Stimulated activated CD4-positive, alpha-beta T cell treated with anti-CD3 and anti-CD28 coated beads, Interleukin-2, amount 100 ng/mL, for 48 hours (primary cell): ENCODE measurements at places on chromosomes 11 and 22.

DNA sequence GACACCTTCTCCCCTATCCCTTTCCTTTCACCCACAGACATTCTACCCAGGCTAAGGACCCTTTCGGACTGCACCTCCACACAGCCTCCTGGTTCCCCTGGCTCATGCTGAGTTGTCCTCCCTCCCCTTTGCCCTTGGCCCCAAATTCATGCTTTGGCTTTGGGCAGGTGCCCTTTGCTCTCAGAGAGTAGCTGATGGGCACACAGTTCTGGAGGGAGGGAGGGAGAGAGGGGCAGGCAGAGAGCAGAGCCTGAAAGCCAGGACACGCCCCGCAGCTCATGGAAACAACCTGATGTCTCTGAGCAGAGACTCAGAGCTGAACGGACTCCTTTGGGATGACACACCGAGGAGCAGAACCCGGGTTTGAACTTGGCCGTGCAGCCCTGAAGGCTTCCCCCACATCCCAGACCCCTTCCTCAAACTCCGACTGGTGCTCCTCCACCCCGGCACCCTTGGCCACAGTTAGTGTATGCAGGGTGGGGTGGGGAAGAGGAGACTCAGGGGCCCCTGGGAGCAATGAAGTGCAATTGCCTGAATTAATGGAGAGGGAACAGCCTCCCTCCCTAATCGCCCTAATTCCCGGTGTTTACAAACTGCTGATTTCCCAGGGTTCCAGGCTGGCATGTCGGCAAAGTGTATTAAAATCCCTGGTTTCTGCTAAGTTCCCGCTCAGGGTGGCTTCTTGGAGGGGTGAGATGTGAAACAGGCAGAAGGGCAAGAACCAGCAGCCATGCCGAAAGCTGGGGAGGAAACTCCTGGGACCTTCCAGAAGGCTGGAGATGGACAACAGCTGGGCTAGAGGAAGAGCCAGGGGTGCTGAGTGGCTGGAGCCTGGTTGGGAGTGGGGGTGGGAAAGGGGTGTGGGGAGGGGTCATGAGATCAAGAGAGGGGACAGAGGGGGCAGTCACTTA, 71.2 kb upstream of the SHISAL1 start:
- DNase-seq = no peak

- no peak for DNase-seq
Observed at GRCh38 chr11:45512471-45513148, 152.8 kb downstream of the CHST1 start.

- no peak for DNase-seq
Observed at GRCh38 chr22:45775569-45776312, 104.1 kb downstream of the ATXN10 start.

DNA sequence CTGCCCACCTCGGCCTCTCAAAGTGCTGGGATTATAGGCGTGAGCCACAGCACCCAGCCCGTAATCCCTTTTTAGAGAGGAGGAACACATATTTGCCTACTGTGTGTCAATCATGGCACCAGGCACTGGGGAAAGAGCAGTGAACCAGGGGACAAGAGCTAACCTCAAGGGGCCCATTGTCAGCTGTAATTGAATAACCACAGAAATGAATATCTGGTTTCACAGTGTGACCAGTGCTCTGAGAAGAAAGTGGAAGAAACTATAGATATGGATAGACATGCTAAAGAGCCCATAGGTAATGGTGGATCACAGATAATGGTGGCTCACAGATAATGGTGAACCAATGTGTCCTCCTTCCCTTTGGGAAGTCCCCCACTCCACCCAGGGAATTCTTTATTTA, 8.6 kb upstream of the KCTD14 start:
- no peak for DNase-seq

DNA sequence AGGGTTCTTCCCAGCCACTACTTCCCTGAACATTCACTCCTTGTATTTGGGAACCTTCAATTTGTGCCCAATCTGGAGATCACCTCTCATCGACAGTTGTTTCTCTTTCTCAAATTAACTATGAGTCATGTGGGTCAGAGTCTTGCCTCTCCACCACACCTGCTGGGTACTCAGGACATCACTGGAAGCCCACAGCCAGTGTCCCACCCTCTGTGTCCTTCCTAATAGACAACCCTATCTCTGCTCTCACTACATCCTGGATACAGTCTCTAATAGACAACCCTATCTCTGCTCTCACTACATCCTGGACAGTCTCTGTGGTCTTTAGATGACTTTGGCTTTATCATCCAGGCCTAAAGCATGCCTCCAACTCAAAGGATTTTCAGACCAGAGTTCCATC, 70.1 kb downstream of the ARL14EP start:
- DNase-seq = no peak

- no peak for DNase-seq
Observed at GRCh38 chr11:11395126-11395525, 42.1 kb upstream of the CSNK2A3 start.

DNA sequence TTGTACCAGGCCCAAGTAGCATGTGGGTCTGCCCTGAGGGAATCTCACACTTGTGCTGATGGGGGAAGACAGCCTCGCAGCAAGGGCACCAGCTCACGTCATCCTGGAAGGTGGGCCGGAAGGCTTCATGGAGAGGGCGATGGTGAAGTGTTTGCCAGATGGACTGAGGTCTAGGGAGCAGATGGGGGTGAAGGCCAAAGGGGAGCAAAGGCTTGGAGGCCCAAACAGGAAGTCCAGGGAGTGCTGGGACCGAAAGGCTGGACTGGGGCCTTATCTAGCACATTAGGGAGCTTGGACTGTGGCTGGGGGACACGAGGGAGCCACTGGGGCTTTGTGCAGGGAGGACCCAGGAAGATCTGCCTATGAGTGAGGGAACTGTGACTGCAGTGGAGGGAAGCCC, 1.2 kb upstream of the TNFRSF13C start:
- no peak for DNase-seq

- DNase-seq = no peak
Observed at GRCh38 chr22:31789803-31790202, 36.0 kb downstream of the DEPDC5 start.

- DNase-seq = no peak
Observed at GRCh38 chr11:110079726-110080125, 13.5 kb upstream of the ZC3H12C start.

GRCh38 chr11:108278546-108278945, 55.7 kb downstream of the ATM start:
- no peak for DNase-seq

DNA sequence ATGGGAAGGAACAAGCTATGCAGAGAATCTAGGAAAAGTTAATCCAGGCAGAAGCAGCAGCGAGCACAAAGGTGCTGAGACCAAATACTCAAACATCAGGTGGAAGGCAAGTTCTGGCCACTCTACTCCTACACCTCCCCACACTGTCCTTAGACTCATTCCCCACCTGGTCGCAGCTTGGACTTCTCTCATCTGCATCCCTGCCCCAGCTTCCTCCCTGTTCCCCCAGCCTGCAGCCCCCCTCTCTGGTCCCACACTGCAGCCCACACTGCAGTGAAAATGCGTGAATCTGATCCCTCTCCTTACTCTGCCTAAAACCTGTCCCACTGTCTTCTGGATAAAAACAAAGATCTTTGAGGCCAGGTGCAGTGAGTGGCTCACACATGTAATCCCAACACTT, 9.1 kb downstream of the TPBGL start:
- no peak for DNase-seq

- DNase-seq = peak; percentile 65
Observed at GRCh38 chr11:68584097-68584496, 100.2 kb upstream of the GAL start.

DNA sequence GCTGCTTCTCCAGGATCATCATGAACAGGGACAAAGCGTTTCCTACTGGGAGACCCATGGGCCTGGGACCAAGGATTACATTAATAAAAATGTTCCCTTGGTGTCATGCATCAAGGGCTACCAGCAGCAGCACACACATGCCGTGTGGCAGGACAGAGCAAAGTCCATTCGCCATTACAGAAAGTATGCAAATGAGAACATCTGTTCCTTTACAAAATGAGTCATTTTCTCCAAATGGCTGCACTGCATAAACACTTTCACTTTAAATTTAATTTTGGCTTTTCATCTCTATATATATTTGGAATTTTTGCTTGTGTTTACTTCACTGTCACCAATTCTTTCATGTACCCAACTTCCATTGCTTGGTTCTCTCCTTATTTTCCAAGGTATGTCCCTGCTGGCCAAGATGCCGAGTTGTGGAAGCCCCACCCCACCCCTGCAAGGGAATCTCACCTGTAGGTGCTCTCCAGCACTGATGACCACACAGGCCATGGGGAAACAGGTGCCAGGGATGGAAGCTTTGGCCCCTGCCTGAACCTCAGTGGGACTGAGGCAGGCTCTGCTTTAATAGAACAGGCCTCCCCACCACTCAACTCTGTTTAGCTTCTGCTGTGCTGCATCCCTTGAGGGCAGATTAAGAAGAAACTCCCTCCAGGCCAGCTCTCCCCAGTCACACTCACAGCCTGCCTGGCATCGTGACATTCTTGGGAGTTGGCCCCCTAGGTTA, 15.6 kb upstream of the GNAZ start:
- no peak for DNase-seq

GRCh38 chr11:113549061-113549460, 73.9 kb upstream of the DRD2 start:
- no peak for DNase-seq

- DNase-seq = no peak
Observed at GRCh38 chr11:79342236-79342635, 98.6 kb downstream of the TENM4 start.

DNA sequence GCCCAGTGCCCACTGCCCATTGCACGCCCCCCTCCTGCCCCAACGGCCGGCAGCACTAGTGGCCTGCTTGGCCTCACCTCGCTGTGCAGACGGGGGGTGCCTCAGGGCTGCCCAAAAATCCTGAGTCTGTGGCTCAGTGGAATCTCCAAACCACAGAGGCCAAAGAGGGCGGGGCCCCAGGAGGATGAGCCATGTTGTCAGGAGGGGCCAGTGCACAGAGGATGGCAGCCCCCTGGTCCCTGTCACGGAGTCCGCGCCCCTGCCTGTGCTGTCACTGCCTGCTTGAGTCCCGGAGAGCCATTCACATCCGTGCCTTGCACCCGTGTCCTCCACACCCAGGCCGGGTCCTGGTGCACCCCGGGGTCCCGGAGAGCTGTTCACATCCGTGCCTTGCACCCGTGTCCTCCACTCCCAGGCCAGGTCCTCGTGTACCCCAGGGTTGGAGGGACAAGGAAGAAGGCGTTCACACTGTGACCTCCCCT, 36.4 kb upstream of the MUC5AC start:
- no peak for DNase-seq

DNA sequence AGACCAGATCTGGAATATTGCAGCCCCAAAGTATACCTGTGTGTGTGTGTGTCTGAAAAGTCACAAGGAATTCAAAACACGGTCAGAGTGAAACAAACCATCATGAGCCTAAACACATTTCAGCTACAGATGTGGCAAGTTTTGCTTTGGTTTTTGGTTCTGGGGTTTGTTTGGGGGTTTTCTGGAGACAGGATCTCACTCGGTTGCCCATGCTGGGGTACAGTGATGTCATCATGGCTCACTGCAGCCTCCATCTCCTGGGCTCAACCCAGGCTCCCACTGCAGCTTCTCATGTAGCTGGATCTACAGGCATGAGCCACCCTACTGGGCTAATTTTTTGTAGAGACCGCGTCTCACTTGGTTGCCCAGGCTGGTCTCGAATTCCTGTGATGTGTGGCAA, 41.4 kb upstream of the PHF21A start:
- DNase-seq = no peak

DNA sequence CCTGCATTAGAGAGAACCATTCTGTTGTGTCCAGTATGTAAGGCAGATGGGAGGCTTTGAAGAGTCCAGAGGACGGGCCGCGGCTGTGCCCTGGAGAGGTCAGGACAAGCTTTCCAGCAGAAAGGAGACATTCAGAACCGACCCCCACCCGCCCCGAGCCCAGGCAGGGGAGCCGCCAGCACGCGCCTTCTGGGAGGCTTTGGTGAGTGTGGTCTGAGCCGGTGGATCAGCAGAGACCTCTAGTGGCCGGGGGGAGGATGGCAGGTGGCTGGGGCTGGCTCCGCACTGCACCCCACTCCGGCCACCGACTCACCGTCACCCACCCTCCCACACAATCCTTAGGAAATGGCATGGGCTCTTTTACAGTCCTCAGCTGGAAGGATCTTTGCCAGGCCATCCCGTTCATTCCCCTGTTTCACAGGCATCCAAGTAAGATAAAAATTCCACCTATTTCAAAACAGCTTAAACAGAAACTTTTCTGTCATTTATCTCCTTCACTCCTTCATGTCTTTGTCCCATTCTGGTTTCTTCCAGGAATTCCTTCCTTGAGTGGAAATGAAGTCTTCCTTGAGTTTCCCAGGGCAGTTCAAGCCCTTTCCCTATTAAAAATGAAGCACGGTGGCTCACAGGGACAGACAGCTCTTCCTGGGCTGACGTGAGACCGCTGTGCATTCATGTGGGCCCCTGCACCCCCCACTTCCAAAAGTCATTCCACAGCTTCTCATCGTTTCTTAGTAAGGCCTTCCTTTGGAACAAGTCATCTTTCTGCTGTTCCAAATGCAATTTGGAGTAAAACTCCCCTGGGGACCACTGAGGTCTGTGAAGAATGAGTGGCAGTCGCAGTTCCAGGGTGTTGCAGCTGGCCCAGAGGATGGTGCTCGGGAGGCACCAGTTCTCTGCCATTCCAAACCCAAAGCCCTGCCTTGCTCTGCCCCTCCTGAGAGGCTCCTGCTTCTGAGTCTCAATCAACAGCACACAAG, 91.0 kb downstream of the FEZ1 start:
- DNase-seq = peak; percentile 69

- no peak for DNase-seq
Observed at GRCh38 chr22:23213581-23214334, 33.4 kb downstream of the BCR start.

DNA sequence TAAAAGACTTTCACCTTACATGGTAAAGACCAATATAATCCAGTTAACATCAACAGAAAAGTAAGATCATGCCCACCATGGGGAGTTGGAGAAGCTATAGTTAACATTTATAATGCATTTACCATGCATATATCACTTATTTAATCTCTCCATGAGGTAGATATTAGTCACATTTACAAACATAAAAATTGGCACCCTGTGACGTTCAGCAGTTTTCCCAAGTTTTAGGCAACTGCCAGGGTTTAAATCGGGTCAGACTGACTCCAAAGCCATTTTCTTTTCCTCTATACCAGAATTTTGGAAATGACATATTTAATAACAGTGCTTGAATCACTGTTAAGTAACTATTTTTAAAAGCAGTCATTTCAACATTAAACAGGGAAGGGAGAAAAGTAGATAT, 266.3 kb downstream of the DDX10 start:
- DNase-seq = no peak

- DNase-seq = no peak
Observed at GRCh38 chr11:46277622-46278386, at the start of gene CREB3L1. Gene CREB3L1 (plus strand): TSS chr11:46277662. CDS start chr11:46278112, 450 bp downstream.
